Activated CD4-positive, alpha-beta T cell treated with anti-CD3 and anti-CD28 coated beads, Interleukin-2, Interleukin-4, amounts not matched to agents 100 ng/mL and 50 ng/mL, durations not matched to agents 16 hours and 8 hours (primary cell): ENCODE measurements at places on chromosomes 5 and 9.
A peak's percentile ranks its signal among the peaks of the same experiment; 100 is the strongest.

DNA sequence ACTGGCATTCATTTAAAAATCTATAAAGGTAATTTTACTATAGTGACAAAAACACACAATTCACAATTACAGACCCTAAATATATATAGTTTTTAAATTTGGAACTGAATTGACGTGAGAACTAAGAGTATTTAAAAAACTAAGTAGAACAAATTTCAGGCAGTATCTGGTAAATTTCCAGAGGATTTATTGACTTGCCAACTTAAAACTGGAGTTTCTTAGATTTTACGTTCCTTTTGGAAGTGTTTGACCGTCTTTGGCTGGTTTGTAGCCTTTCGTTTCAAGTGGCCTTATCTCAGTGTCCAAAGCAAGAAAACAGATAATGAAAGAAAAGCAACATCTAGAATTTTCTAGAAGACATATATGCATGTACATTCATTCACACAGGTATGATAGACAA lies 234.4 kb upstream of the VLDLR start:
- no peak for DNase-seq

- DNase-seq = no peak
Observed at GRCh38 chr5:122463221-122463620, 151.2 kb downstream of the SNCAIP start.

- DNase-seq = no peak
Observed at GRCh38 chr9:126165755-126166154, 160.9 kb upstream of the MVB12B start.

DNA sequence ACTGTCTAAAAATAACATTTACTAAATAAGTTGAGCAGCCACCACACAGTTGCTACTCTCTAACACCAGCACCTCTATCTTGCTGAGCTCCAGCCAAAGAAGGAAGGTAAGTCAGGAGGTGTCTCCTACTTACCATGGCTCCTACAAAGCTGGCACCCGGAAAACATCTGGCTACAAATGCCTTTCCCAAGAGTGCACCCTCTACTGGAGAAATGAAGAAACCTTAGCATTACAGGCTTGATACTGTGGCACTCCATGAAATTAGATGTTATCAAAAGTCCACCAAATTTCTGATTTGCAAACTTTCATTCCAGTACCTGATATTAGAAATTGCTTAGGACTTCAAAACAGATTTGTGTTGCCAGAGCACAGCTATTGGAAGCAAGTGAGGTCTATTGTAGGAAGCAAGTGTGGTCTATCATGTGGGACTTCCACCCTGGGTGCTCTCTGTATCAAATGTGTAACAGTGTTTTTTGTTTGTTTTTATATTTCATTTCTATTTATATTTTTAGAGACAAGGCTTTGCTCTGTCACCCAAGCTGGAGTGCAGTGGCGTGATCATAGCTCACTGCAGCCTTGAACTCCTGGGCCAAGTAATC lies 25.7 kb upstream of the RFK start:
- no peak for DNase-seq

DNA sequence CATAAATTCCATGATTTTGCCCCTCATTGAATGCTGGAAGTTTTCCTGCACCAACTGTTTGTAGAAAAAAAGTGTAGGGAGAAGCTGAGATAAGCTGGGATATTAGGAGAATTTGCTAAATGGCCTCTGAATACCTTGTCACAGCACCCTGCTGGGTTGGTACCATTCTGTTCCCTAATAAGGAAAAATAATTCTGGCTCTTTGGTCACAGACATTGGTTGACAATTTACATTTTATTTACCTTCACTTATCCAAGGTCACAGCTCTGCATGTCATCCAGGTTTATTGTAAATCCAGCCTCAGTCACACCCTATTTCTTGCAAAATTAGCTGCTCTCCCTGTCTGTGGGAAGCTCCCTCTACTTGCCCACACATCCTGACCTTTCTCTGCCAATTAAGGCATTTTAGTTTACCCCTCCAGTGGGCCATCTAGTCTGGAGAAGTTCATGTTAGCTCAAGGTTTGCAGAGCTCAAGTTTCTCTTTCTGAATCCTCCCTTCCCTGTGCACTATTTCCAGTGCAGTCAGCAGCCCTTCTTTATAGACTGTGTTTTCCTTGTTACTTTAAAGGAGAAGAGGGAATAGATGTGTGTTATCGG lies 115.4 kb upstream of the NTRK2 start:
- DNase-seq = no peak

DNA sequence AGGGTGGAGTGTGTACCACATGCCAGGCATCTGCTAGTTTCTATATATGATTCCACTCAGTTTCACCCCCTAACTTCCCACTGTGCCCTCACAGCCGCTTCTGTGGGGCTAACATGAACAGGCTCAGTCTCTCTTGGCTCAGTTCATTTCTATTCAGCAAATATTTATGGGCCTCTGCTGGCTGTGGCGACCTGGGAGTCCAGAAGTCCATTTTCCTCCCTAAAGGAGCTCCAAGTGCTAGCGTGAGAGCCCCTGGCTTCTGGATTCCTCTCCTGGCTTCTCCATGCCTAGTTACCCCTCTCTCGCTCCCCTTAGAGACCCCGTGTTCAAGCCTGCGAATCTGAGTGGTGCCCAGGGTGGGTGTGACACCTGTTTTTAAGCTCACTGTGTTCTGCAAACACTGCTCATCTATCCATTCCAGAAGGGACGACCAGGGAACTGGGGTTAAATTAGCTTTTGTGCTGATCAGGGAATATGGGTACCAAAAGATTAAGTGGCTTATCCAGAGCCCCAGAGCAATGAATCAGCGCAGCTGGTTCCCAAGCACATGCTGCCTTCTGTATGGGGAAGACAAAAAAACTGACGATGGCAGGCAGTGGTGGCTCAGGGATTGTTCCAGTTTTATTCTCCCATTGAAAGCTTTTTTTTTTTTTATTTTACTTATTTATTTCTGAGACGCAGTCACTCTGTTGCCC lies 57.6 kb downstream of the HMCN2 start:
- DNase-seq = no peak

GRCh38 chr9:35738186-35738585 lies 5.7 kb downstream of the CREB3 start:
- no peak for DNase-seq

- peak; percentile 46 for DNase-seq
Observed at GRCh38 chr5:142426129-142427014, 101.6 kb upstream of the SPRY4 start.

DNA sequence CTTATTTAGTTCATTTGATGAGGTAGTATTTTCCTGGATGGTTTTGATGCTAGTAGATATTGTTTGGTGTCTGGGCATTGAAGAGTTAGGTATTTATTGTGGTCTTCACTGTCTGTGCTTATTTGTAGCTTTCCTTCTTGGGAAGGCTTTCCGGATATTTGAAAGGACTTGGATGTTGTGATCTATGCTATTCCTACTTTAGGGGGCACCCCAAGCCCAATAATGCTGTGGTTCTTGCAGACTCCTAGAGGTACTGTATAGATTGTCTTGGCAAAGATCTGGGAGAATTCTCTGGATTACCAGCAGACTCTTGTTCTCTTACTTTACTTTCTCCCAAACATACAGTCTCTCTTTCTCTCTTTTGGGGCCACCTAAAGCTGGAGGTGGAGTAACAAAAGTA lies 315.7 kb downstream of the MAT2B start:
- DNase-seq = no peak

DNA sequence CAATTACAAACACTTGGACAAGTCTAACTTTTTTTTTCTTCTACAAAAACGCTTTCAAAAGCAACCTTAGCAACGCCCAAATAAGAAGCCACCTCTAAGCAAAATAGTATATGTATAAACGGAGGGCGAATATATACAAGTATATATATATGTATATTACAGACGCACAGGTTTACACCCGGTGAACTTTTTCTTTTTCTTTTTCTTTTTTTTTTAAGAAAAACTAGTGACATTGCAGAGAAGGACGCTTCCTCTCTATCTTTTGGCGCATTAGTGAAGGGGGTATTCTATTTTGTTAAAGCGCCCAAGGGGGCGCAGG lies 200 bp downstream of the NPR3 start:
- DNase-seq = no peak

- DNase-seq = no peak
Observed at GRCh38 chr5:109767997-109768396, 78.3 kb downstream of the MAN2A1 start.

GRCh38 chr9:124843456-124844034 lies 9.7 kb upstream of the WDR38 start:
- no peak for DNase-seq

DNA sequence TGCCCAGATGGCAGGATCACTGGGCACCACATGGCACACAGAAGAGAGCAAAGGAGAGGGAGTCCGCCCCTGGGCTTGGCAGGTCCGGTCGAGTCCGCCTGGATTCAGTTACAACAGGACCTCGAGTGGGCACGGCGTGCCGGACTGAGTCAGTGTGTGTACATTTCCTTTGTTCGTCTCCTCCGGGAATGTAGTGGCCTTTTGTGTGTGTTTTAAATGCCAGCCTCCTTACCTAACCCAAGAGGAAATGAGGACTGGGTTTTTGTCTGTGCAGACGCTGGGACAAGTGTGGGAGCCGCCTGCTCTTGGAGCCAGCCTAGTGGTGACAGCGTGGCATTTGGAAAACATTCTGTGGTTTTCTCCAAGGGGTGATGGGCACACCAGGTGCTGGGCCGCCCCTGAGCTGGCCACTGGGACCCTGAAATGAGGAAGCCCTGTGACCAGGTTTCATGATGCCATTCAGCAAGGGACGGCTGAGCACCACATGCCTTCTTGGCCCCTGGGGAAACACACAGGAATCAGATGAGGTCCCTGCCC lies 9.6 kb downstream of the NEK6 start:
- no peak for DNase-seq

- DNase-seq = no peak
Observed at GRCh38 chr5:1077491-1078020, 34.3 kb downstream of the SLC12A7 start.
